RWPE2 (cell line): ENCODE measurements at places on chromosomes 7 and 10.

- no peak overlapping the region for H3K4me3 ChIP-seq
- peaks cover 10% of the 10 kb centered on the region for H3K4me1 ChIP-seq
- DNase-seq, result no peak
- H3K27me3 ChIP-seq, result no peaks in the 10 kb centered on the region
Measured at GRCh38 chr7:131355917-131356777, 28.5 kb downstream of the MKLN1 start.

- H3K36me3 ChIP-seq, result no peaks in the 10 kb centered on the region
- H3K4me3 ChIP-seq, result no peak overlapping the region
- no peaks in the 10 kb centered on the region for H3K27me3 ChIP-seq
- DNase-seq, result no peak
- H3K27ac ChIP-seq, result no peak overlapping the region
Measured at GRCh38 chr10:116723428-116724281, 18.7 kb downstream of the HSPA12A start.

GRCh38 chr7:70647801-70648498, 484.0 kb upstream of the GALNT17 start:
- H3K27ac ChIP-seq, result no peak overlapping the region
- H3K4me1 ChIP-seq, result no peaks in the 10 kb centered on the region
- no peaks in the 10 kb centered on the region for H3K27me3 ChIP-seq
- DNase-seq, result no peak
- H3K36me3 ChIP-seq, result no peaks in the 10 kb centered on the region

DNA sequence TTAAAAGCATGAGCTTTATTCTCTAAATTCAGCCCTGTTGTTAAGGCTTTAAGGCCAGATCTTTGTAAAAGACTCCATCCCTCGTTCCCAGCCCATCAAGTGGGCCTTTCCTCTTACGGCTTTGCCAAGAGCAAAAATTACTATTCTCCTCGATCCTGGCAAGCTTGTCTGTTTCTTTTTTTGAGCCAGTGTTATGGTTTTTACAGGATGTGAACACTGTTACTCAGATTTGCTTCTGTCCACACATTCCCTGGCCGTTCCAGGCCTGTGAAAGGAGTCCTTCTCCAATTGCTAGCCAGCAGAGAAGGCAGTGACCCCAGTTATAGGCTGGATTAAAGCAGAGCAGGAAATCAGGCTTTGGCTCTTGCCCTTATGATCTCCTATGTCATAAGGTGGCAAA, 47.0 kb upstream of the EPC1 start:
- no peak overlapping the region for H3K27ac ChIP-seq
- H3K27me3 ChIP-seq, result no peaks in the 10 kb centered on the region
- no peak for DNase-seq
- no peak overlapping the region for H3K4me3 ChIP-seq
- no peaks in the 10 kb centered on the region for H3K36me3 ChIP-seq

GRCh38 chr7:77447616-77448015, 31.5 kb upstream of the GSAP start:
- H3K4me1 ChIP-seq, result peaks cover 14% of the 10 kb centered on the region
- H3K4me3 ChIP-seq, result no peak overlapping the region
- no peaks in the 10 kb centered on the region for H3K27me3 ChIP-seq
- H3K27ac ChIP-seq, result no peak overlapping the region
